Stimulated activated CD4-positive, alpha-beta T cell treated with anti-CD3 and anti-CD28 coated beads, Interleukin-2, amount 100 ng/mL, for 24 hours (primary cell): ENCODE measurements at places on chromosomes 6 and 20.

GRCh38 chr20:6509374-6509773 lies 258.1 kb upstream of the BMP2 start:
- no peak for DNase-seq

GRCh38 chr20:62590309-62591121 lies 51.8 kb upstream of the SLCO4A1 start:
- no peak for DNase-seq

- no peak for DNase-seq
Measured at GRCh38 chr6:77456531-77457248, 6.6 kb downstream of the HTR1B start.

DNA sequence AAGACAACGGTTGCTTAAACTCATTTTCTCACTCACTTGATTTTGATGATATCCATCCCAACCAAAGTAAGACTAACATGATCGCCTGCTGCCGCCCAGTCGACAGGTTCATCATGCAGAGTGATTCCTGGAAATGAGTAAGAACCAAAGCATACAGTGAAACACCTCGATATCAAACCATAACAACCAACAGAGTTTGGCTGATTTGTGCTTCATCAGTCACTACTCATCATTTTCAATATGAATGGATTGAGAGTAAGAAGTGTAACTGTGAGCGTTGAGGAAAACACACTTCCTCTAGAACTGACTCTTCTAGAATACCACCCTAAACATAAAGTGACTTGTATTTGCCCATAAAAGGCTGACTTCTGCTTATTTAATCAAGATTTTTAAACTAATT lies 29.2 kb upstream of the ALDH8A1 start:
- DNase-seq, result peak; percentile 61

GRCh38 chr20:31861385-31862156 lies 8.8 kb downstream of the DUSP15 start:
- peak; percentile 64 for DNase-seq

DNA sequence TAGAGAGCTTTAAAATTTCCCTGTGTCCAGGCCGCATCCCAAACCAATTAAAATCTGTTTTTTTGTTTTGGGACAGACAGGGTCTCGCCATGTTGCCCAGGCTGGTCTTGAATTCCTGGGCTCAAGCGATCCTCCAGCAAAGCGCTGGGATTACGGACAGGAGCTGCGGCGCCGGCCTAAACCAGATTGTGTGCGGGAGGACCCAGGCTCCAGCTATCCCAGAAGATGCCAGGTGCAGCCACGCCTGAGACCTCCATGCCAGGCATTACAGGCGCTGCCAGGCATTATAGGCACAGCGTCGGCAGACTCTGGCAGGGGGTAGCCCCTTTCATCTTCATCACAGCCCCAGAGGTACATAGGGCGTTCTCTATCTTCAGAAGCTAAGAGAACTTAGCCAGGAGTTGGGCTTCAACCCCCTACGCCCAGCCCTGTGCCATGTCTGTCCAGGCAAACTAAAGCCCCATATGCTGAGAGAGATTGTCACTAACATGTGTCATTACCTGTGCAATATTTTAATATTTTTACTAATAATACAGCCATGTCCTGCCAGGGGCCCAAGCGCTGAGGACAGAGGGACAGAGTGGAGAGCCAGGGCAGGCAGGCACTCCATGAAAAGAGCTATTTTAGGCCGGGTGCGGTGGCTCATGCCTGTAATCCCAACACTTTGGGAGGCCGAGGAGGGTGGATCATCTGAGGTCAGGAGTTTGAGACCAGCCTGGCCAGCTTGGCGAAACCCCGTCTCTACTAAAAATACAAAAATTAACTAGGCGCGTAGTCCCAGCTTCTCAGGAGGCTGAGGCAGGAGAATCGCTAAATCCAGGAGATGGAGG lies 9.8 kb upstream of the GRM4 start:
- DNase-seq, result no peak

DNA sequence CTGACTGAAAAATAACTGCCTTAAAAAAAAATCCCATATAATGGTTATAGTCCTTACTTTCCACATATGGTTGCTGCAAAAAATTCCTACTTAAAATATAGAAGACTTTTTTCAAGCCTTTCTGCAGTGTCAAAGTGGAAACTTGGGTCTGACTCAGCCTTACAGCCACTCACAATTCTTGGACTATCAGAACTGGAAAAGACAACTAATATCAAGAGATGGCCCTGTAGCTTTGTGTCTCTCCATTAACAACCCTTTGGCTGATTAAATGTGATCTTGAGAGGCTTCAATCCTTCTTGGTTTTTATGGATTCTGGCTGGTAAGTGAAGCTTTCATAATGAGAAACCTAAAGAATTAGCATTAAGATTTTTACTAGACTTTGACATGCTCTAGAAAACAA lies 307.8 kb downstream of the RNGTT start:
- DNase-seq, result no peak

DNA sequence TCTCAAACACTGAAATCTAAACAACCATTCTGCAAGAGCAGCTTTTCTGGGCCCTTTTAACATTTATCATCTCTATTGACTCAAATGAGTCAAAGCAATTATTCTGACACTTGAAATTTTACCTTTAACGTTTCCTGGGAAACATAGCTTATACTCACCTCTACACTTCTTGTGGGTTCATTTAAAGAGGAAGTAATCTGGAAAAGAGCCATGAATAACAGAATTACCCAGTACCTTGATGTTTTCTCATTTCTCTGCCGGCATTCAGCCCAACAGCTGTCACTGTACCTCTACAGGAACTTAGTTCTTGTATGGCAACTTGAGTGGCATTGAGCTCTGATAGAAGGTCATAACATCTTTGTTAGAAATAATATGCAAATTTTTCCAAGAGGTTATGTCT lies 272.2 kb downstream of the KCNQ5 start:
- no peak for DNase-seq

DNA sequence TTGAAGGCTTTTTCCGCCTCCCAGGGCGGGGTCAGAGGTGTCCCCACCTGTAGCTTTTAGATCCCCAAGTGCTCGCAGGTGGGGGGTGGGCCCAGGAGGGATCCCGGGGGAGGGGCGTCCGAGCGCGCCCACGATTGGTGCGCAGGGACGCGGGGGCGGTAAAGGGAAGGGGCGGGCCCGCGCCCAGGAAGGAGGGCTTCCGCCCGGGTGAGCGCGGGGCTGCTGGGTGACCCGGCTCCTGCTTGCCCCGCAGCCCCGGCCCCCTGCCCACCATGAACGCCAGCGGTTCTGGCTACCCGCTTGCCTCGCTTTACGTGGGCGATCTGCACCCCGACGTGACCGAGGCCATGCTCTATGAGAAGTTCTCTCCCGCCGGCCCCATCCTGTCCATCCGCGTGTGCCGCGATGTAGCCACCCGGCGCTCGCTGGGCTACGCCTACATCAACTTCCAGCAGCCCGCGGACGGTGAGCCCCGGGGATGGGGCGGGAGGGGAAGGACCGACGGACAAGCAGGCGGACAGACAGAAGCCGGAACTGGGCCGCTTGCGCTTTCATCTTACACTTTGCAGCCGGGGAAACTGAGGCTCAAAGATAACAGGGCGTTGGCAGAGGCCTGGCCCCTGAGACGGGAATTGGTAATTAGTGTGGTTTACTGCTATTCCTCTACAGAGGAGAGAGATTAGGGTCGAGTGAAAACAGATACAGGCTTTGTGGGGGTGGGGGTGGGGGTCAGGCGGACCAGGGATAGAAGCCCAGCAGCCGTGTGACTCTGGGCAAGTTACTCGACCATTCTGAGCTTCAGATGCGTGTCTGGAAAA lies at the start of gene PABPC1L:
Gene PABPC1L, plus strand, starts transcription at position 189 of the 818 bp plus-strand sequence. Its CDS starts 84 bp downstream, at position 273.
- DNase-seq, result peak; percentile 84

DNA sequence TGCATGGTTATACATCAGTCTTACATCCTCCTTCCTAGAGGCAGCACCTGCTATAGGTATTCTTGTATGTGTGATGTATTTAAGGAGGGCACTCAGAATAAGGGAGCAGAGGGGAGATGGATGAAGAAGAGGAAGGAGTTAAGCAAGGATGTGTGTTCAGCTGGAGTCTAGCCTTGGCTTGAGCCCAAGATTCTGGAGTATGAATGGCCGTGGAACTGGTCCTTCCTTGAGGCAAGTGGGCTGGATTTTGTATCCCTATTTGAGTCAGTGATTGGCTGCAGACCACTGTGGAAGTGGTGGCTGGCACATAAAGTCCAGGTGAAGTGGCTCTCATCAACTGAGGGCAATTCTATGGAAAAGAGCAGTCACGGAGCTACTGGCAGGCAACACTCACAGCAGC lies 112.0 kb upstream of the RNF24 start:
- DNase-seq, result no peak

- no peak for DNase-seq
Measured at GRCh38 chr6:89736893-89737292, 82.7 kb downstream of the MDN1 start.

GRCh38 chr6:31356946-31357466 lies at the start of gene HLA-B:
Gene HLA-B, minus strand, starts transcription at chr6:31357179. Its CDS starts 21 bp downstream, at chr6:31357158.
- peak; percentile 77 for DNase-seq

DNA sequence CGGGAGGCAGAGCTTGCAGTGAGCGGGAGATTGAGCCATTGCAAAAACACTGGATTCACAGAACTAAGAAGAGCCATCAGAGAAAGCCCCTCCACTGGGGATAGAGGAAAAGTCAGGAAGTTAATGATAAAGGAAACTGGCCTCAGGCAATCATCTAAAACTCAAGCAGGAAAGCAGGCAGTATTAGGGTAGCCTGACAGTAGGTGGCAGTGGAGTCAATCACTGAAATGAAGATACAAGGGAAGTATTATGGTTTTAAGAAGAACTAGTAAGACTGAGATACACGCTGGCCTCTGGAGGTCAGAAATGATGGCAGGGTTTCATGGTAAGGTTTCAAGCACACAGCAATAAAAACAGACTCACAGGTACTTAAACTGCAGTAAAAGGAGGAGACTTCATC lies 578.3 kb downstream of the HACE1 start:
- DNase-seq, result no peak

DNA sequence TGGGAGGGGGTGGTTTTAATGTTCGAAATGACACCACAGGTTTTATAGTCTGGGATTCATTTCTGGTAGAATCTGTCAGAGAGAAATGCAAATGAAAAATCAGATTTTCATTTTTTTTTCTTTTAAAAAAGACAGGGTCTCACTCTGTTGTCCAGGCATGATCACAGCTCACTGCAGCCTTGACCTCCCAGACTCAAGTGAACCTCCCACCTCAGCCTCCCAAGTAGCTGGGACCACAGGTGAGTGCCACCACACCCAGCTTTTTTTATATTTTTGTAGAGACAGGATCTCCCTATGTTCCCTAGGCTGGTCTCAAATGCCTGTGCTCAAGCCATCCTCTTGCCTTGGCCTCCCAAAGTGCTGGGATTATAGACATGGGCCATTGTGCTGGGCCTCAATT lies 2.4 kb upstream of the ADNP start:
- no peak for DNase-seq

GRCh38 chr6:158231551-158232315 lies 63.6 kb downstream of the GTF2H5 start:
- DNase-seq, result peak; percentile 77

DNA sequence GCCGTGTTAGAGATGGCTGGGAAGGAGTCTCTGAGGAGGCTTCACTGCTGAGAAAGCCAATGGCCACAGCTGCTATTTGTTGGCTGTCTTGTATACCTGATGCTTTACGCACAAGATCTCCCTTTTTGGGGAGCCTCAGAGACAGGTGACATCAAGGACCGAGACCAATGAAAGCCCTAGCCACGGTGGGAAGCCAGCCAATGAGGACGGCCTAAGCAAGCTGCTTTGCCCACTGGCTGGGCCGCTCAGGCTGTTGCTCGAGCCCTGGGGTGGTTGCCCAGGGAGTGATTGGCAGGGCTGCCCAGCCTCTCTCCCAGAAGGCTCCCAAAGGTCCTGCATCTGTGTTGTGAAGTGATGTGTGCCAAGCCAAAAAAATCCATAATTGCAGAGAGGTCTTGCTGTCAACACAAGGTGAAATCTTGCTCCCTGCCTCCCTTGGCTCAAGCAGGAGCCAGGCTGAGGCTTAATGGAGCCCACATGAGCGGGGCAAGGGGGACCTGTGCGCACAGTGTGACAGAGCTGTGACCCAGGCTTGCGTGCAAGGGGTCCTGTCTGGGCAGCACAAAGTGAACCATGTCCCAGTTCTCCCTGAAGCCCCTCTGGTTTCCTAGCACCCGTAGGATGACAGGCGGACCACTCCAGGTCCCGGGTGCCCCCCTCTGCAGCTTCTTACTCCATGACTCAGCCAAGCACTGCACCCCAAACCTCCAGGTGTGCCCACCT lies 4.3 kb downstream of the MMP24OS start:
- DNase-seq, result no peak

GRCh38 chr6:4133941-4134838 lies 1.2 kb downstream of the ECI2 start:
- peak; percentile 39 for DNase-seq

GRCh38 chr20:20440481-20440880 lies 72.6 kb downstream of the INSM1 start:
- DNase-seq, result no peak

GRCh38 chr6:102581378-102582124 lies 1188.0 kb downstream of the GRIK2 start:
- no peak for DNase-seq

GRCh38 chr20:1317545-1318255 lies 11.2 kb downstream of the SDCBP2 start:
- DNase-seq, result no peak

GRCh38 chr6:149859938-149860337 lies 4.2 kb downstream of the LRP11 start:
- DNase-seq, result no peak

DNA sequence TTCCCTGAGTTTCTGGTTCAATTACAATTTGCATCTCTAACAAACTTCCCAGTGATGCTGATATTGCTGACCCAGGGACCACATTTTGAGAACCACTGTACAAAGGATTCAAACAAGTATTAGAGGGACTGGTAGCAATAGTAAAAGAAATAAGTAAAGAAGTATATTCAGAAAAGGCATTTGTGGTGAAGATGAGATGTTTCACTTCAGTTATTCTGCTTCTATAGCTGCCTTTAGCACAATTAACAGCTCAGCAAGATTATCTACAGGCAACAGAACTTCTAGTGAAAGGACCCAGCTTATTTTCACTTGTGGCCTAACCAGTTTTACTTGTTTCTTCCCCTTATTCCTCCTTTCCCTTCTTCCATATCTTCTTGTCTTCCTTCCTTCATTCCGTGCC lies 149.4 kb downstream of the PHF3 start:
- no peak for DNase-seq

DNA sequence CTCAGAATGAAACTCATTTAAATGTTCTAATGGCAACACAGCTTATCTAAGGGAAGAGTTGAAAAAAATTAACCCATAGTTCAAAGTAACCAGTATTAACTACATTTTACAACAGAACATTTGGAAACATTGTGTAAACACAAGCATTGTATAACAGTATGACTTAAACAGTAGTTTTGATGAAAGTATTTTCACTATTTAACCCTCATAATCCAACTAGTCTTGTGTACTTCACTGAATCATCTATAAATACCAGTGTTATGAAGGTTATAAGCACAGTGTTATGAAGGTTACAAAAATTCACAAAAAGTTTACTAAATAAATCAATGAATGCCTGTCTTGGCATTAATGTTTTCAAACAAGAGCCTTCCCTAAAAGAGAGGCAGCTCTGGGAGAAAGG lies 66.5 kb downstream of the REV3L start:
- DNase-seq, result no peak

- DNase-seq, result no peak
Measured at GRCh38 chr20:43939762-43940121, 25.1 kb downstream of the TOX2 start.

- no peak for DNase-seq
Measured at GRCh38 chr20:17925141-17925939, 43.3 kb downstream of the SNX5 start.

- no peak for DNase-seq
Measured at GRCh38 chr6:35062676-35063574, 78.2 kb downstream of the TCP11 start.

- DNase-seq, result peak; percentile 64
Measured at GRCh38 chr20:41329435-41330342, 10.9 kb upstream of the LPIN3 start.
